Urinary bladder (tissue), 4 donors: ENCODE measurements at places on chromosomes 3 and 15. TPM values are rescaled to one million over a fixed set of nuclear protein-coding genes. Genes with fewer than 3 reads are reported as not detected.

Gene CHRNA3
- 4.7 TPM for total RNA-seq

Gene LNP1
- 12.3 TPM for total RNA-seq

Gene PLAAT1
- 0.90 TPM for total RNA-seq

Gene ANKRD34C
- not detected for total RNA-seq

Gene IMPG2
- 2.3 TPM for total RNA-seq

Gene RHOV
- total RNA-seq = 9.3 TPM

Gene ZNF385D
- total RNA-seq = 46.2 TPM

Gene HDAC11
- total RNA-seq = 7.4 TPM

Gene FANCD2OS
- total RNA-seq = not detected

Gene ZNF774
- total RNA-seq = 3.3 TPM

Gene STRA6
- total RNA-seq = 21.9 TPM

Gene GMNC
- 0.26 TPM for total RNA-seq

Gene GOLGA8G
- not detected for total RNA-seq

Gene NAALADL2
- total RNA-seq = 77.5 TPM

Gene TMEM158
- 1.7 TPM for total RNA-seq

Gene PATL2
- total RNA-seq = 1.7 TPM

Gene SLC22A14
- total RNA-seq = 0.16 TPM

Gene ERICH6
- 0.21 TPM for total RNA-seq

Gene ADAMTSL3
- total RNA-seq = 56.9 TPM

Gene LMAN1L
- 0.85 TPM for total RNA-seq

Gene EFCAB12
- not detected for total RNA-seq

Gene ZNF35
- total RNA-seq = 17.9 TPM

Gene TRIM42
- total RNA-seq = not detected

Gene PIGZ
- total RNA-seq = 5.8 TPM

Gene MASP1
- total RNA-seq = 4.9 TPM

Gene SAMD7
- total RNA-seq = not detected

Gene PLA2G4E
- total RNA-seq = not detected

Gene MUSTN1
- total RNA-seq = 2.9 TPM

Gene AP3B2
- total RNA-seq = 2.0 TPM

Gene CCR2
- total RNA-seq = 3.3 TPM

Gene GABRR3
- 0.11 TPM for total RNA-seq

Gene C15orf39
- 4.3 TPM for total RNA-seq

Gene SERPINI1
- total RNA-seq = 10.0 TPM

Gene MUC20
- 12.7 TPM for total RNA-seq

Gene STAB1
- 73.5 TPM for total RNA-seq

Gene MYZAP
- total RNA-seq = 19.2 TPM

Gene GHSR
- not detected for total RNA-seq

Gene PYGO1
- total RNA-seq = 40.9 TPM

Gene SLITRK3
- total RNA-seq = 2.3 TPM

Gene CCR9
- total RNA-seq = not detected

Gene FBXO40
- total RNA-seq = not detected

Gene PLSCR2
- 0.85 TPM for total RNA-seq

Gene TP53BP1
- total RNA-seq = 106 TPM

Gene GATA2
- 19.2 TPM for total RNA-seq

Gene OXSR1
- 52.2 TPM for total RNA-seq

Gene CAV3
- total RNA-seq = 6.8 TPM

Gene C3orf49
- total RNA-seq = not detected

Gene CX3CR1
- 5.6 TPM for total RNA-seq

Gene TICRR
- total RNA-seq = 2.9 TPM

Gene HRG
- total RNA-seq = not detected

Gene CTXN2
- not detected for total RNA-seq
